ENCODE measurements at places on chromosomes 16 and 17.
A peak's percentile ranks its signal among the peaks of the same experiment; 100 is the strongest.

GRCh38 chr16:17548825-17549224, 78.1 kb upstream of the XYLT1 start:
- no peak for DNase-seq

GRCh38 chr16:8583732-8584131, 6.6 kb downstream of the TMEM114 start:
- DNase-seq, result no peak

DNA sequence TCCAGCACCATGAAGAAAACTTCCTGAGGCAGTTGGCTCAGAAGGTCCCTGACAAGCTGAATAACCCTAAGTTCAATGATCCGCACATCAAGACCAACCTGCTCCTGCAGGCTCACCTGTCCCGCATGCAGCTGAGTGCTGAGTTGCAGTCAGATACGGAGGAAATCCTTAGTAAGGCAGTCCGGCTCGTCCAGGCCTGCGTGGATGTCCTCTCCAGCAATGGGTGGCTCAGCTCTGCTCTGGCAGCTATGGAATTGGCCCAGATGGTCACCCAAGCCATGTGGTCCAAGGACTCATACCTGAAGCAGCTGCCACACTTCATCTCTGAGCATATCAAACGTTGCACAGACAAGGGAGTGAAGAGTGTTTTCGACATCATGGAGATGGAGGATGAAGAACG, 88.4 kb upstream of the SMURF2 start:
- DNase-seq, result no peak

DNA sequence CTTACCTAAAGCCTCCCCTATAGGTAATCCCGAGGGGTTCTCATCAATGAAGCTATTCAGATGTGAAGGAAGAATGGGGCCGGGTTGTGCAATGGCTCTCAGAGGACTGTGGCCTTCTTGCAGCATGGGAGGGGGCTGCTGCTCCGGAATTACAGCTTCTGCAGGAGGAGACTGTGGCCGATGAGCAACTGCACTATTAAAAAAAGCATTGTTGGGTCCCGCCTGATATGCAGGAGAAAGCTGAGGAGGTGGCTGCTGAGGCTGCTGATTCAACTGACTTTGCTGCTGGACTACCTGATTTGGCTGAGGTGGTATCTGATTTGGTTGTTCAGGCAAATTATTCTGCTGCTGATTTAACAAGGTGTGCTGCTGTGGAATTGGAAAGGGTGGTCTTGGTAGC, 64.8 kb downstream of the CACNG1 start:
- no peak for DNase-seq

DNA sequence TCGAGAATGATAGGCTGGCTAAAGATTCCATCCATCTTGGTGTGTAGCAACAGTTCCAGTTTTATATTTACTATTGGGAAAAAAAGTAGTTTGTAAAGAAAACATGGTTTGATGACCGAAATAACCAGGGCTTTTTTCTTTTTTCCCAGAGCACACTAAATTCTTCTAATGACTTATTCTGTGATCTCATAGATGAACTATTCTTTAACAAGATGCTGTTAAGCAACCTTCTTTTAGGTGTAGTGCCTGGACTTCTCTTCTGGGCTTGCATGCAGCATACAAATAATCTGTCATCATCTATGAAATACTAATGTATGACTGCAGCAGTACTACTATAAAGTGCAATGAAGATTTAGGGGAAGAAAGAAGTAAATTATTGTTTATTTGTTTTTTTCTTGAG, 11.0 kb upstream of the CAPNS2 start:
- DNase-seq, result no peak

- no peak for DNase-seq
These were observed 83.7 kb downstream of the DNAH17 start for GRCh38 chr17:78493450-78493849.

DNA sequence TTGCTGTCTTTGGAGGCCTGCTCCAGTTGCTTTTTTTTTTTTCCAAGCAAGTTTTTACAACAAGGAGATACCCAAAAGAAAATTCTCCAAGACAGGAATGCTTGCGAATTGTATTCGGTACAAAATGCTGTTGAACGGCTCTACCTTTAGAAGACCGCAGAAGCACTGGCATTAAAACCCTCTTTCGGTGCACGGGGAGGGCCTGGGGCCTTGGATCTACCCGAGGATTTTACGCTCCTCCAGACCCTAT, 1.3 kb upstream of the HELZ start:
- no peak for DNase-seq

DNA sequence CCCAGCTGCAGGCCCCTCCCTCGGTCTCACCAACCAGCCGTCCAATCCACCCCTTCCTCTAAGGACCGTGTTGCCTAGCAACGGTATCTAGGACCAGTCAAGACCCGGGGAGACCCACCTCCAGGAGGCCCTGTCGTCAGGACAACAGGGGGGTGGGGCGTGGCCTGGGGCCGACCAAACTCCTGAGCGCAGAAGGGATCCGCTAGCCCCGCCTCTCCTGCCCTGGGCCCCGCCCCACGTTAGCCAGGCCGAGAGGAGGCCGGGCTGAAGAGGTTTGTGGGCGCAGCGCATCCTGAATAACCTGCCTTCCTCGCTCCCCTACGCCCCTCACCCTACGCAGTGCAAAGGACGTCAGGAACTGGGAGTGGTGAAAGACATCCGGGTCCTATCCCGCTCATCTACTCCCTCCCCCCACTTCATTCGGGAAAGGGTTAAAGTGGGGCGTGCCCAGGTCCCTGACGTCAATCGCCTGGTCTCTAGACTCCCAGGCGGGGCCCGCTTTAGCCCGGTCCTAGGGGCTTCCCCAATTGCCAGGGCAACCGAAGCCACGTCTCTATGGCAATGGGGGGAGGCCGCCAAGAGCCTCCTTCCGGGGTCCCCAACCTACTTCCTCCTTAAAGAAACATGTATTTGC, 14.7 kb downstream of the DLG4 start:
- peak; percentile 49 for DNase-seq

DNA sequence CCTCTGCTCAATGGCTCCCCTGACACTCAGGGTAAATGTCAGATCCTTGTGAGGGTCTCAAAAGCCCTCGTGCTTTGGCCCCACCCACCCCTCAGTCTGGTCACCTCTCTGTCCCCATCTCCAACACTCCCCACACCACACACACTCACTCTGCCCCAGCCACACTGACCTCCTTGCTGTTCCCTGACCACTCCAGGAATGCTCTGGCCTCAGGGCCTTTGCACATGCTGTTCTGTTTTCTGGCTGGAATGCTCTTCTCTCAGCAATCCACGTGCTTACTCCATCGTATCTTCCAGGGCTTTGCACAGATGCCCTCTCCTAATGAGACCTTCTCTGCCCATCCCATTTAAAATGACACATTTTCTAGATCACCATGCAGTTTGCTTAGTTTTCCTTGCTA, 28.2 kb downstream of the GAS7 start:
- DNase-seq, result no peak

DNA sequence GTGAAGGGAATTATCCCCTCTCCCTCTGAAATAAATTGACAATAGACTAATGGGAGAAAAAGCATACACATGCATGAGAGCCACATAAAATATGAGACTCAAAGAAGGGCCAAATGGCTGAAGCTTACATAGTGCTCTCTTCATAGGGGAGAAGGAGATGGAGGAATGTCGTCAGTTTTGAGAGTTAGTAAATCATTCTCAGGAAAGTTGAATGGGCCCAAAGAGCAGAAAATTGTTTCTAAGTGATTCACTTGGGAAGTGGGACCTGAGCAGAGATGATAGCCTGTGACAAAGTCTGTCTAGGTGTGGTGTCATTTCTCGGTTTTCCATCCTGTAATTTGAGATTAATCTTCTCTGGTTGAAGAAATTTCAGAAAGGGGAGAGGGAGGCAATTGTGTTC, 35.0 kb downstream of the BCAS3 start:
- DNase-seq, result no peak

DNA sequence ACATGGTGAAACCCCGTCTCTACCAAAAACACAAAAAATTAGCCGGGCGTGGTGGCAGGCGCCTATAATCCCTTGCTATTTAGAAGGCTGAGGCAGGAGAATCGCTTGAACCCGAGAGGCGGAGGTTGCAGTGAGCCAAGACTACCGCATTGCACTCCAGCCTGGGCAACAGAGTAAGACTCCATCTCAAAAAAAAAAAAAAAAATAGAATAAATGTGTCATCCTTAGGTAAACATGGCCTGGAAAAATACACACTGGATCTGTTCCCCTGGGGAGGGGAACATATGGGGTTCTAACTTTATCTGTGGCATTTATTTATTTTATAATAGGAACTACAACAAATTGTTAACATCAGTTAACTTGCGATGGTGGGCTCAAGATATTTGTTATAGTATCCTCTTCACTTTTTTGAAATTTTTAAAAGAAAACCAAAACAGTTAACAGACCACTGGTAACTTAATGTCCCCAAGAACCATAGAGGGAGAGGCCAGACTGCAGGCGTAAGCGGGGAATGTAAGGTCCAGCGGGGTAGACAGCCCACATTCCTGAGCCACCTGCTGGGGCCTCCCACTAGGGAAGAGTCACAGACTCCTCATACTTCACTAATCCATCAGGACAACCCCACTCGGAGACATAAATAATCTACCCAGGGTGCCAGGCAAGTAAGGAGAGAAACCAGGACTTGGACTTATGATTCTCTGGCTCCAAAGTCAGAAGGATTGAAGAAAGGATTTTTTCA, 12.5 kb upstream of the TXNDC11 start:
- no peak for DNase-seq

- DNase-seq, result no peak
These were observed 13.2 kb upstream of the SLFN5 start for GRCh38 chr17:35229638-35230037.

- DNase-seq, result no peak
These were observed 6.4 kb upstream of the SLC39A11 start for GRCh38 chr17:73098919-73099318.

DNA sequence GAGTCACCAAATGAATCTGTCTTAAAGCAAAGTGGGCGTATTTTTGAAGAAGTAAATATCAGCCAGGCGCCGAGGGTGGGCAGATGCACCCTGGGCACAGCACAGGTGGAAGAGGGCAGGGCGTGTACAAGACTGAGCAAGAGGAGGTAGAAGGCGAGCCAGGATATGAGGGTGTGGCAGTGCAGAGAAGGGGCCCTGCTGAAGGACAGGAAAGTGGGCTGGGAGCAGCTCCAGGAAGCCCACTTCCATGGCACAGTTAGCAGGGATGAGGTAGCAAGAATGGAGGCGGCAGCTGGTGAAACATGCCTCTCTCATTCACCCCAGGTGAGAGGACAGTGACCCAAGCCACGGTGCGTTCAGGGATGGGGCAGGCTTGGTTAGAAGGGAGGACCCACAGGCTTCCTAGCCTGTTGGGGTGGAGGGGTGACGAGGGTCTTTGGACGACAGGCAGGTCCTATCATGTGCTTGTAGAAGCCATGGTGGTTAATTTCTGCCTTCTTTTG, 149.3 kb downstream of the CLEC16A start:
- DNase-seq, result no peak

DNA sequence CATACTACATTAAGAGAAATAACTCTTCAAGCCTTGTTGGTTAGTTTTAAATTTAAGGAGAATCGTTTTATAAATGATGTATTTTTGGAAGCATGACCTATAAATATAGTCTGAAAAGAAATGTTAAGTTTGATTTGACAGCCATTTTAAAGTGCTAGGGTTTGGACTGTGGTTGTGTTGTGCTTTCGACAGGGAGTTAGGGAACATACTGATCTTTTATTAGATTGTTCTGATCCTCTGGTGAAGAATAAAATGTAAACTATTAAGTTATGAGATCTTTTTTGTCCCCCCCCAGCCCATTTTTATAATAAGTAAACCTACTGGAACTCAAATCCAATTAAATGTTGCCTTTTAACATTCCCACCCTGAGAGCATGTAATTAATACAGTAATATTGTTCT, 12.0 kb downstream of the TAF15 start:
- DNase-seq, result no peak

DNA sequence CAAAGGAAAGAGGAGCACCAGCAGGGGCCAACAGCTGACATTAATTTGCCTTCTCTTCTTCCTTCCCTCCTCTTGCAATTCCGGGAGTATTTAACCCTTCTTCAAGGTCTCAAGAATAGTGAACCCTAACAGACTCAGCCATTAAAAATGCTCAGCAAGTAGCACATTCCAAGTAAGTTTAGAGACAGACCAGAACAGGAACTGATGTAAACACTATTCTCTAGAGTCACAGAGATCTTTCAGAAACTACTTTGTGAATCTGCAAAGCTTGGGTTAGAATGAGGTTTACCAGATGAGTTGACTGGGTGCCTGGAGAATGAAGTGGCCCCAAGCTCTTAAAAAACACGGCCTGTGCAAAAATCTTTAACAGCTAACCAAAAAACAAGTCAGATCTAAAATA, 50.9 kb downstream of the TEX2 start:
- DNase-seq, result no peak

DNA sequence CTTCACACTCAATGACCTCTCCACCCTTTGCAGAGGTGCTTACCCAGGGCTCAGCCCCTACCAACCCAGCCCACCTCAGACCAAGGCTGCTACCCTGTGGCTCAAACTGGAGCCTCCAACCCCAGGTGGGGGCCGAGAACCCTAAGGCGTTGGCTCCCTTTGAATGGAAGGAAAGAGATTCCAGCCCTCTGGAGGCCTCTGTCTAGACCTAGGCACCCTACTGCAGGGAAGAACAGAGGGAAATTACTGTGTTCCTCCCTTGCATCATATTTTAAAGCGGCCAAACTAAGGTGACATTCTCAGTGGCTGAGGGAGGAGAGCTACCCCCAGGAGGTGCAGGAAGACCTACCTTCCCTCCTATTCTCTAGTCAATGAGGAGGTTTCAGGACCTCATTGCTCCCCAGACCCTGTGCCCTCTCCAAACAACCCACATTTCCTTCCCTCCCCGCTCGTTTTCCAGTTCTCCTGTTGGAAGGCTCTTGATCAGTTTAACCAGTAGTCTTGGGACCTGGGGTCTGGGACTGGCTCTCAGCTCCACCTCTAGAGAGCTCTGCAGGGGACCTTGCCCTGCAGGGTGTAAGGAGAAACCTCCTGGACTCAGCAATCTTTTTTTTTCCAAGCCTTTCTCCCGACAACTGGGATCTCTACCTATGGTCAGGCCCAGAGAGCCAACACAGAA, 5.5 kb upstream of the HOXB8 start:
- DNase-seq, result no peak

GRCh38 chr16:67084345-67085028, 25.3 kb upstream of the PHAF1 start:
- no peak for DNase-seq

- DNase-seq, result no peak
These were observed 4.3 kb upstream of the NPW start for GRCh38 chr16:2015117-2015946.

GRCh38 chr16:11682655-11683096, 14.4 kb downstream of the SNN start:
- DNase-seq, result no peak

GRCh38 chr17:56752263-56752836, 81.4 kb downstream of the C17orf67 start:
- no peak for DNase-seq

GRCh38 chr17:58172369-58173071, 5.7 kb downstream of the OR4D2 start:
- no peak for DNase-seq

- no peak for DNase-seq
These were observed 13.9 kb downstream of the SMURF2 start for GRCh38 chr17:64648234-64648633.

GRCh38 chr16:11016993-11017392, 72.6 kb downstream of the CLEC16A start:
- peak; percentile 38 for DNase-seq

- no peak for DNase-seq
These were observed 3.6 kb upstream of the PHF12 start for GRCh38 chr17:28954886-28955285.

Measured in hematopoietic multipotent progenitor cell treated with erythropoietin and hydrocortisone succinate and interleukin-3 and kit ligand, for 15 days (in vitro differentiated cells).